ENCODE measurements at places on chromosomes 3 and 15.

- DNase-seq: no peak
These were observed 5.9 kb upstream of the NDUFAF1 start for GRCh38 chr15:41408234-41408641.

DNA sequence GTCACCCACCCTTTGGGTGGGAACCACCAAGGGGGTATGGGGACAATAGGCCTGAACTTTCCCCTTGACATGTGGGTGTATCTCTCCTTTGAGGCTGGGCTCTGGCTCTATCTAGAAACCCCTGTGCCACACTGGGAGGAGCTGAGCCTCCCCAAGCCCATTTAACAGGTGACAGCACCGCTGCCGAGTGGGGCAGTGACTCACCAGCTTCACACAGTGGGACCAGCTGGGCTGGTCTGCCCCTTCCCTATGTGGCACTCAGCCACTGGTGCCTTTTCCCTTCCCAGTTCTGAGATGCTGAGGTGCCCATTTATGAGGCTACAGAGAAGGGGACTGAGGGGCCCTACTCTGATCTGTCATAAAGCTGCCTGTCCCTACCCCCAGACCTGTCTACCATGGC lies 5.1 kb downstream of the PSTPIP1 start:
- DNase-seq: no peak

GRCh38 chr15:25829073-25829472 lies 34.1 kb downstream of the ATP10A start:
- DNase-seq: no peak

DNA sequence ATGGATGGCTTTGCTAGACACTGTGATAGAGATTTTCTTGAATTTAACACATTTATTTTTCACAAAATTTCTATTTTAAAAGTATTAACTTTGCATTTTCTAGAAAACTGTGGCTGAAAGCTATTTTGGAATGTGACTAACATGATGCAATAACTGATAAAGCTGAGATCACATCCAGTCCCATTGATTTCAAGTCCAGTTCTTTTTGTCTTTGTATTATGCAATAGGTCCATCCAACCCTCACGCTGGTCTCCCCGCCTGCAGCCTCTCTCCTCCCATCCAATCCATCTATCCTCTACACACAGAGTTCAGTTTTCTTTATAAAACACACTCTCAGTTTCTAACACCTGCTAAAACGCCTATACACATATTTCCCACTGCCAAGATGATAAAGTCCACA lies 178.8 kb downstream of the CNTN3 start:
- no peak for DNase-seq

GRCh38 chr3:4290272-4290893 lies 12.8 kb upstream of the SETMAR start:
- DNase-seq: no peak

- DNase-seq: no peak
These were observed 85.9 kb downstream of the AQP9 start for GRCh38 chr15:58224068-58224467.

GRCh38 chr3:110686701-110687100 lies 384.9 kb upstream of the NECTIN3 start:
- no peak for DNase-seq

DNA sequence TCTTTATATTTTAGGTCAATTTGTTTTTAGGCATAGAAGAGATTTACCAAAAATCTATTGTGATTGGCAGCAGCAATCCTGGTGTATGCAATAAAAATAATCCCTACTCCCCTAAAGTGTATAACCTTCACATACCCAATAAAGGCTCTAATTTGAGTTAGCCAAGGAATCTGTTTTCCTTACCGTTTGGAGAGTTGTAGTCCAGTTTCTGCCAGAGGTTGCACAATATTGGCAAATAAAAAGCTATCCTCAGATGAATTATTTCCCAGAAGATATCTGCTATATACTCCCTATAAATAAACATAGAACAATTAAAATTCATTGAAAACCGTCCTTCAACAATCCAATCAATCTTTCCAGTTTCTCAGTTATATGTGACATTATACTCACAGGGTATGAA lies 31.1 kb downstream of the ACKR4 start:
- DNase-seq: no peak

- DNase-seq: no peak
These were observed 69.3 kb upstream of the RPL35A start for GRCh38 chr3:197880491-197881269.

GRCh38 chr3:187850258-187850921 lies 105.1 kb upstream of the BCL6 start:
- DNase-seq: no peak

DNA sequence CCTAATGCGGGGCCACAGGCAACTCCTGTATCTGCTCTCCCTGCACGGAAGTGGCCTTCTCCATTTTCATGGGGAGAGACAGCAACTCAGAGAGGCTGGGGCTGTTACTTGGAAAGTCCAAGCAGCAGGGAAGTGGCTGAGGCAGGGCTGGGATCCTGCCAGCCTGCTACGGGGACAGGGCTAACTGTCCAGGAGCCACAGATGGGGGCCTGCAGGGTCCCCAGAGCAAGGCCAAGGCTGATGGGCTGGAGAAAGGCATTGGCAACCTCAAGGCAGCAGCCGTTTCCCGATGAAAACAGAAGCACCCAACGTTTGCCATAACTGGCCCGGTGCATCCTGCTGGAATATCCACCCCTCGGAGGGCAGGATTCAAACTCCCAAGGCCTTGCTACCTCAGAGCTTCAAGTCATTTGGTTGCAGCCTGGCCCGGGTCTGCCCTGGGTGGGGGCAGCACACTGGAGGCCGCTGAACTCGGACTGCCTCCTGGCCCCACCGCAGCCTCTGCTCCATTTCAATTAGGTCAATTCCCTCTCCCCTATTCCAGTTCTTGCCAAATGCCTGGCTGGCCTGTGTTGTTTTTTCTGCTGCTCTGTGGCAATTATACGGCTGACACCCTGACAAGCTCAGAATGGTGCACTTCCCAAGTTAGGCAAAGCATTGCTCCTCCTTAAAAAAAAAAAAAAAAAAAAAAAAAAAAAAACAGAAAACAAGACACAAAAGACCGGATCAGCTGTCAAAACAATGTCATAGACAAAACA lies 143.5 kb downstream of the NUP210 start:
- DNase-seq: no peak

- DNase-seq: no peak
These were observed 571.8 kb downstream of the TUSC7 start for GRCh38 chr3:117281371-117281770.

Measured in renal cortex interstitium (tissue), 15 donors.